Natural killer cell (primary cell): ENCODE measurements at places on chromosomes 4 and X. TPM values are rescaled to one million over a fixed set of nuclear protein-coding genes. Genes with fewer than 3 reads are reported as not detected.

SSX2 gene
- not detected for total RNA-seq

CYBB gene
- 25.6 TPM for total RNA-seq

SLC34A2 gene
- not detected for total RNA-seq

PAGE2B gene
- total RNA-seq = not detected

IL15 gene
- total RNA-seq = 8.1 TPM

HPGDS gene
- total RNA-seq = 4.3 TPM

COL4A5 gene
- not detected for total RNA-seq

CXCL11 gene
- total RNA-seq = not detected

NDP gene
- not detected for total RNA-seq

LINC00632 gene
- 0.16 TPM for total RNA-seq

NKX1-1 gene
- total RNA-seq = not detected

DMP1 gene
- not detected for total RNA-seq

RIPPLY1 gene
- total RNA-seq = not detected

NUP62CL gene
- 0.82 TPM for total RNA-seq

BBS12 gene
- 0.85 TPM for total RNA-seq
